ENCODE measurements at places on chromosomes 5 and 9. TPM values are rescaled to one million over a fixed set of nuclear protein-coding genes. Genes with fewer than 3 reads are reported as not detected.

CD274 gene
- total RNA-seq: 9.3 TPM

IL5 gene
- not detected for total RNA-seq

OR2Y1 gene
- not detected for total RNA-seq

TAF11L10 gene
- not detected for total RNA-seq

HAVCR2 gene
- total RNA-seq: 7.8 TPM

LHX3 gene
- total RNA-seq: not detected

DNA sequence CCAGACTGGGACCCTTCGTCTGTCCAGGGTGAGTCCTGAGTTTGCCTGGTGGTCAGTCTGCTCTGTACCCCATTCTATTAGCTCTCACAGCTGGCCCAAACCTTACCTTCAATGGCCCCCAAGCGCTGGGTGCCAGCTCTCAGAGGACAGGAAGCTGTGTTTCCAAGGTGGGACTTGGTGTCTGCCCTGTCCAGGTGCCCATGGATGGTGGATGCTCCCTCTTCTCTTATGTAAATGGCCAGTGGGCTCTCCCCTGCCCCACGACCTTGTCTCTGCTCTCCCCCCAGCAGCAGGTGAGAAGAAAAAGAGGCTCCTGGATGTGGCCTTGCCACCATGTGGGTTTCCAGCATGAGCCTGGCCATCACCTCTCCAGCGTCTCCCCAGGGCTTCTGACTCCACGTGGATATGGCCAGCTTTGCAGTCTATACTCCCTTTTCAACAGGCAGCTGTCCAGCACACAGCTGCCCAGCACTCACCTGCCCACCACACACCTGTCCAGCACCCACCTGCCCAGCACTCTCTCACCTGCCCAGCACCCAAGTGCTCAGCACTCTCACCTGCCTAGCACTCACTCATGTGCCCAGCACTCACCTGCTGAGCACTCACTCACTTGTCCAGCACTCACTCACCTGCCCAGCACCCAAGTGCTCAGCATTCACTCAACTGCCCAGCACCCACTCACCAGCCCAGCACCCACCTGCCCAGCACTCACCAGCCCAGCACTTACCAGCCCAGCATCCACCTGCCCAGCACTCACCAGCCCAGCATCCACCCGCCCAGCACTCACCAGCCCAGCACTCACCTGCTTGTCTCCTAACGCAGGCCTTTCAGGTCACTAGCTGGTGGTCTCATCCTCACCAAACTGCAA, 136.2 kb upstream of the IRX2 start:
- H3K27ac ChIP-seq: no peak overlapping the region
- no peak overlapping the region for H3K4me3 ChIP-seq
- H3K4me1 ChIP-seq: no peaks in the 10 kb centered on the region
- peak; percentile 18 for DNase-seq
- H3K36me3 ChIP-seq: no peaks in the 10 kb centered on the region

DNA sequence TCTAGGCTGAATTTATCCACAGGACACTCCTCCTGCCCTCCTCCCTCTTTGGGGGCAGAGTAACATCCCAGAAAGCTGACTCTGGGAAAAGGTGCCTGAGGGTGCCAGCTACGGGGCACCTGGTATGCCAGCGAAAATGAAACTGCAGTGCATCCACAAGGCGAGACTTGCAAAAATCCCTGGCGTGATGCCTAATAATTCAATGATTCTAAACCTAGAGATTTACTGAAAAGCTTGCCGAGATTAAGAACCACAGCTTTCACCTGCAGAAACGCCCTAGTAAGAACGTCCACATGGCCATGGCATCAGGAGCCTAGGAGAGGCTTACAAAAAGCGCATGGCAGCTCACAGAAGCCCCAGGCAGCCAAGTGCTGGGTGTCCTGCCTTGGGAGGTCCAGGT, 20.9 kb downstream of the CCNJL start:
- no peak overlapping the region for H3K4me3 ChIP-seq
- no peaks in the 10 kb centered on the region for H3K27me3 ChIP-seq
- H3K36me3 ChIP-seq: no peaks in the 10 kb centered on the region

- no peaks in the 10 kb centered on the region for H3K36me3 ChIP-seq
- H3K4me3 ChIP-seq: no peak overlapping the region
- H3K4me1 ChIP-seq: peaks cover 19% of the 10 kb centered on the region
- no peaks in the 10 kb centered on the region for H3K27me3 ChIP-seq
These were observed 126.9 kb downstream of the KCNIP1 start for GRCh38 chr5:170630711-170631141.

DNA sequence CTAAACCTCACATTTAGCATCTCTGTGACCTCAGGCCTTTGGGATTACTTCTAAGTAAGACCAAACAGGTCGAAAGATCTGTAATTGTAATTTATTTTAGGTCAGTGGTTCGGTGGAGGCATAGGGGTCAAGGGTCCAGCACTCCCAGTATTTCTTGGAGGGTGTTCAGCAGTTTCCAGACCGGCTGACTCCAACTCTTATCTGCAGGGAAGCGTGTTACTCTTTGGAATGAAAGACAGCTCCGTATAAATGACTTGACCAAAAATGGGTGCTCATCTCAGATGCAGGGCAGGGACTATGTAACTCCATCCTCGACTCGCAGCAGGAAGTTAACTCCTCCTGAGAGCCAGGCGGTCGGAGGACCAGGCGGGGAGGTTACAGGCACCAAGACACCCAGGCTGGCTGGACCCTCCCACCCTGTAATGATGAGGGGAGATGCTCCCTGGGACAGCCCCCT, 620 bp upstream of the VPS13A start:
- peak overlapping the region; percentile 81 for H3K4me3 ChIP-seq
- no peak for DNase-seq
- no peaks in the 10 kb centered on the region for H3K27me3 ChIP-seq
- H3K4me1 ChIP-seq: peaks cover 38% of the 10 kb centered on the region
- peak overlapping the region; percentile 91 for H3K27ac ChIP-seq
- H3K36me3 ChIP-seq: no peaks in the 10 kb centered on the region

DNA sequence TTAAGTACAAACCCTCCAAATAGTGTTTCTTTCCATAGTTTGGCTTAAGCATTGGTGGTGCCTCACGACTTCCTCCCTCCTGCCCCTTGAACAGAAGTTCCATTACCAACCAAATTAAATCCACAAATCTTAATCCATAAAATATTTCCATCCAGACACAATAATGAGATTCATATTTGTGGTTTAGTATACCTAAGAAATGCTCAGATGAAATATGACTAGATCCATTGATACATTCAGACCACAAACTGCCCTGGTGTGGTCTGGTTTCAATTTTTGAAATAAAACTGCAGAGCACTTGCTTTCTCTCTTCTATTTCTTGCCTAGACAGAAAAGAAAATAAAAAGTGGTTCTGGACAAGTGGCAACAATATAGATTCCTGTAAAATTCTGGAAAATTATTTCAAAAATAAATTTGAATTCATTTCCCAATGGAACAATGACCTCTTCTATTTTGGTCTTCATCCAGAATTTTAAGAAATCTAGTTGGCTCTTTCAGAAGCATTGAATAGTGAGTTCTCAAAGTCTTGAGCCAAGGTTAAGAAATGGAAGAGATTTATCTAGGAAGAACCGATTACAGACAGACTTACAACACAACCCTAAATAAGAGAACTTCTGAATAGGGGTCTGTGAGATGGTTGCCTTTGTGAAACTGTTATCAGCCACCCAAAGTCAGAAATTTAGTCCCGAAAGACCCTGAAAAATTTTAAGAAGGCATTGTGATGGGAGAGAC, 14.0 kb downstream of the TNC start:
- H3K27ac ChIP-seq: peak overlapping the region; percentile 64
- no peaks in the 10 kb centered on the region for H3K27me3 ChIP-seq
- no peaks in the 10 kb centered on the region for H3K36me3 ChIP-seq
- DNase-seq: no peak
- H3K4me3 ChIP-seq: no peak overlapping the region
- peaks cover 41% of the 10 kb centered on the region for H3K4me1 ChIP-seq

- no peak overlapping the region for H3K27ac ChIP-seq
- DNase-seq: no peak
- peaks cover 31% of the 10 kb centered on the region for H3K4me1 ChIP-seq
- H3K36me3 ChIP-seq: no peaks in the 10 kb centered on the region
These were observed 34.3 kb downstream of the PARP8 start for GRCh38 chr5:50700706-50701105.

DNA sequence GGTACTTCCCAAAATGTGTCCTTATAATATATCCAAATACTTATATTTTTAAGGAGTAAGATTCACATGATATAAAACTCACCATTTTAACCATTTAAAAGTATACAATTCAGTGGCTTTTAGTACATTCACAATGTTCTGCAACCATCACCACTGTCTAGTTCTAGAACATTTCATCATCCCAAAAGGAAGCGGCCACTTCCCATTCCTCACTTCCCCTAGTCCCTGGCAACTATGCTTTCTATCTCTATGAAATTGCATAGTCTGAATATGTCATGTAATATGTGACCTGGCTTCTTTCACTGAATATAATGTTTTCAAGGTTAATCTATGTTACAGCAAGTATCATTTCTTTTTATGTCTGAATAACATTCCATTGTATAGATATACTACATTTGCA, 615.1 kb upstream of the SGCD start:
- DNase-seq: no peak
- no peaks in the 10 kb centered on the region for H3K27me3 ChIP-seq
- H3K36me3 ChIP-seq: no peaks in the 10 kb centered on the region

GRCh38 chr5:112696786-112697185, 40.9 kb upstream of the APC start:
- H3K27ac ChIP-seq: no peak overlapping the region
- no peaks in the 10 kb centered on the region for H3K4me1 ChIP-seq
- H3K36me3 ChIP-seq: no peaks in the 10 kb centered on the region
- no peaks in the 10 kb centered on the region for H3K27me3 ChIP-seq
- DNase-seq: no peak

GRCh38 chr5:159427180-159428012, 97.1 kb upstream of the IL12B start:
- no peak overlapping the region for H3K27ac ChIP-seq
- DNase-seq: no peak

- peaks cover 12% of the 10 kb centered on the region for H3K27me3 ChIP-seq
- peaks cover 11% of the 10 kb centered on the region for H3K4me1 ChIP-seq
- peak; percentile 40 for DNase-seq
- H3K4me3 ChIP-seq: peak within 1 kb of the TSS; percentile 9
- no peaks in the 10 kb centered on the region for H3K36me3 ChIP-seq
These were observed at the start of gene CDH18 for GRCh38 chr5:19987612-19988361. Gene CDH18 (minus strand): TSS chr5:19988200. CDS start chr5:19838986, 149,214 bp downstream.

- no peaks in the 10 kb centered on the region for H3K4me1 ChIP-seq
- no peaks in the 10 kb centered on the region for H3K36me3 ChIP-seq
- H3K27me3 ChIP-seq: no peaks in the 10 kb centered on the region
- no peak overlapping the region for H3K4me3 ChIP-seq
These were observed 138.4 kb upstream of the ZNF618 start for GRCh38 chr9:113737517-113738271.

DNA sequence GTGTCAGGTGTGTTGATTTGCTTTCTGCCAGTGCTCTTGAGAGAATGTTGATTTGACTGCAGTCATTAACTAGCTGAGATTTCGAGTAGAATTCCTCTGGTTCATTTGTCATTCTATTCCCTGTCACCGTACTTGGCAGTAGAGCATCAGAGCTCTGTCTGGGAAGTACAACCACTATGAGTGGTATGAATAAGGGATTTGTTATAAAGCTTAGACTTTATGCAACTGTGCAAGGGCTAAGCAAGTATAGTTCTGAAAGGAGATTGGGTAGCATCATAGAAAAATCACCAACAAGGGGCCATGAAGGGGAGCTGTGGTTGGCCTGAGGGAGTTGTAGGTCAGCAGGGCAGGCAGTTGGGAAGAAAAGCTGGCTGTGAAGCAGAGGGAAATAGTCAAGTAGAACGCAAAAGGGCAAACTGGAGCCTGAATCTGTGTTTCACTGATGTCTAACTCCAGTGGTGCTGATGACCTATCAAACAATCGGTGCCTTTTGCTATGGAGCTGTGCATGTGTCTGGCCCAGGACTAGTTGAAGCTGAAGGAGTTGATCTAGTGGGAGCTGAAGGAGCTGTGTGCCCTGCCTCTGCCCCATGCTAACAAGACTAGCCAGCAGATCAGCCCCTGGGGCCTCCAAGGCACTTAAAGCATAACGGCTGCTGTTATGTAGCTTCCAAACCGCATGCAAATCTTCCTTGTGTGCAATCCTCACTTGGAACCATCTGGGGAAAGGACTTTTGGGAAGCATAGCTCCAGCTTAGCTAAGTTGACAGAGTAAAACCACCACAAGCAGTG, 110.0 kb downstream of the SLC28A3 start:
- H3K4me3 ChIP-seq: no peak overlapping the region
- no peaks in the 10 kb centered on the region for H3K27me3 ChIP-seq
- no peak overlapping the region for H3K27ac ChIP-seq
- no peaks in the 10 kb centered on the region for H3K4me1 ChIP-seq
- DNase-seq: no peak

GRCh38 chr5:90590-91547, 1.1 kb upstream of the PLEKHG4B start:
- H3K27ac ChIP-seq: no peak overlapping the region
- H3K4me3 ChIP-seq: peak overlapping the region; percentile 52

Measured in stomach (tissue), 19 donors.